Erythroblast (primary cell): ENCODE measurements at places on chromosomes 11 and 22.
A peak's percentile ranks its signal among the peaks of the same experiment; 100 is the strongest.

- DNase-seq, result peak; percentile 47
Observed at GRCh38 chr22:42069801-42070516, 653 bp downstream of the NAGA start.

- DNase-seq, result no peak
Observed at GRCh38 chr11:19437760-19438159, 197.0 kb upstream of the E2F8 start.

DNA sequence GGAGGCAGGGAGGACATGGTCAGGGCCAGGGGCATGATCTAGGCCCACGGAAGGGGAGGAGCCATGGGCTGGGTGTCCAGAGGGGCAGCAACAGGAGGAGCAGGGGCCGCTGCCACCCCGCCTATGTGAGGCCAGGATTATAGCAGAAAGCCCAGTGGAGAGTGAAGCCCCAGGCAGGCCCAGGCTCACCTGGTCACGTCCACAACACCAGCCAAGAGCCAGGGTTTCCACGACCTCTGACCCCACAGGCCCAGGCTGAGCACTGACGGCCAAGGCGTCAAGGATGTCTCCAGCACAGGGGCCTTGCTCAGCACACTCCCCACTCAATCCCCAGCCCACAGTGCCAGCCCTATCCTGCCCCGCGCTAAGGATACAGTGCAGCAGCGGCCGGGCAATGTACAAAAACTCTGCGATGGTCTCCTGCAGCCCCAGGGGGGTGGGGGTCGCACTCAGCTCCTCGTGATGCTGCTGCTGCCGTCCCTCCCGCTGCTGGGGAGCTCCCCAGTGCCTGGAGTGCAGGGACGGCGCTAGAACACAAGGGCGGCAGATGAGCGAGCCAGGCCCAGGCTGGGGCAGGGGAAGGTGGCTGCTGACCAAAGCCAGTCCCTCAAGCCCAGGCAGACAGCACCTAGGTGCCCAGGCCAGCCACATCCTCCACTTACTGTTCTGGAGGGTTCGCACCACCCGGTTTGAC lies 3.6 kb downstream of the PEX16 start:
- no peak for DNase-seq

GRCh38 chr11:66044757-66045156 lies 4.2 kb downstream of the GAL3ST3 start:
- no peak for DNase-seq

GRCh38 chr11:96287822-96288439 lies 55.1 kb downstream of the MAML2 start:
- no peak for DNase-seq

DNA sequence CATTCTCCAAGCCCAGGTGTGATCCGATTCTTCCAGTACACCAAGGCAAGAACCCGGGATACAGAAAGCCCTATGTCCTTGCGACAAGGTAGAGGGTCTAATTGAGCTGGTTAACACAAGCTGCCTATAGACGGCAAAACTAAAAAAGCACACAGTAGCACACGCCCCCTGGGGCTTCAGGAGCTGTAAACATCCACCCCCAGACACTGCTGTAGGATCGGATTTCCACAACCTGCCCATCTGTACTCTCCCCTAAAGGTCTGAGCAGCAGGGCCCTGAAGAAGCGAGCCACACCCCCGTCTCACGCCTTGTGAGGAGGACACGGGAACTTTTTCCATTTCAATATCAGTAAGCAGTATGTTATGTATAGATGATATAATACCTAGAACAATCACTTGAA lies 624.7 kb downstream of the BUD13 start:
- DNase-seq, result no peak

GRCh38 chr11:74575999-74576398 lies 16.4 kb upstream of the POLD3 start:
- DNase-seq, result no peak

GRCh38 chr22:49554296-49554625 lies 273.4 kb downstream of the BRD1 start:
- DNase-seq, result no peak

DNA sequence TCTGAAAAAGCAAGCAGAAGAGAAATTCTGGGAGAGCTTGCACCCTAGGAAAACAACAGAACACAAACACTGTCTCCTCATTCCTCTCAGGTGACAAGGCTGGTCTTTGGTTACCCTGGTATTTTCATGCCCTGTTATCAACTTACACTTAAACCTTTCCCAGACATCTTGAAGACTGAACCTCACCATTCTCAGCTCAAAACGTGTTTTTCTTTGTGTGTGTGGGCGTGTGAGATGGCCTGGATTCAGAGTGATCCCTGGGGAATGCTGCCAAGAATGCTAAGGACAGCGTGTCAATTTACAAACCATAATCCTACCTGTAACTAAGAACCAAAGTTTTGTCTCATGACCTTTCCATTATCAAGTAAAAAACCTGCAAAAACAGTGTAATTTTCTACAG lies 33.3 kb downstream of the ELF5 start:
- DNase-seq, result no peak

GRCh38 chr11:1543606-1544263 lies 28.3 kb downstream of the DUSP8 start:
- no peak for DNase-seq

DNA sequence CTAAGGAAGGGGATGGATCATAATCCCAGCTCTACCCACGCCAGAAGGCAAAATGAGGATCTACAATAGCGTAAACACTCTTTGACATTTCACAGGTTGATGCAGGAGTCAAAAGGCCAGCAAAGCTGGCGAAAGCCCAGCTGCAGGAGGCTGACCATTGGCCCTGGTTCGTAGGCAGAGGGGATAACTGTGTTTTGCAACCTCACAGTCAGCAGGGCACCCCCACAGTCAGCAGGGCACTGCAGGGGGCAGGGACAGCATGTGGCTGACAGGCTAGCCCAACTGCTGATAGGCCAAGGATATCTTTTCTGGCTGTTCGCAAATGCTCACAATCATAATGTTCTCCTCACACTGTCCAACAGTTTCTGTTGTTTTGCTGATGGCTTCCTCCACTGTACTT lies 372.7 kb downstream of the BUD13 start:
- no peak for DNase-seq

DNA sequence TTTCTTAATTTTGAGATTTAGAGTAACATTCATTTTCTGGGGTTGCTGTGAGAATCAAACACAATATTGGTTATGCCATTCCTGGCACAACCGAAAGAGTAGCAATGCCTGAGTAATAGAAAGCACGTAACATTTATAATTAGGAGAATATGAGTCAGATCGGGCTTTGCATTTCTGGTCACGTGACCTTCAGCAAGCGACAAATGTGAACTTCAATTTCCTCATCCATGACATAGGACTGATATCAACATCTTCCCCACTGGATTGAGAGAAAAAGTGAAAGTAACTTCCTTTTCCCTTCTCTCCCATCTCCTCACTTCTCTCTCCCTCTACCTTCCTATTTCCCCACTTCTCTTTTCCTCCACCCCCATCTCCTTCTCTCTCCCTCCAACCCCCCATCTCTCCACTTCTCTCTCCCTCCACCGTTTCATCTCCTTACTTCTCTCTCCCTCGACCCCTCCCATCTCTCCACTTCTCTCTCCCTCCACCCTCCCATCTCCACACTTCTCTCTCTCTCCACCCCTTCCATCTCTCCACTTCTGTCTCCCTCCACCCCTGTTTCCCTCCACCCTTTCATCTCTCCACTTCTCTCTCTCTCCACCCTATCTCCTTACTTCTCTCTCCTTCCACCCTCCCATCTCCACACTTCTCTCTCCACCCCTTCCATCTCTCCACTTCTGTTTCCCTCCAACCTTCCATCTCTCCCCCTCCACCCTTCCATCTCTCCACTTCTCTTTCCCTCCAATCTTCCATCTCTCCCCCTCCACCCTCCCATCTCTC lies 33.5 kb upstream of the CAT start:
- DNase-seq, result no peak

DNA sequence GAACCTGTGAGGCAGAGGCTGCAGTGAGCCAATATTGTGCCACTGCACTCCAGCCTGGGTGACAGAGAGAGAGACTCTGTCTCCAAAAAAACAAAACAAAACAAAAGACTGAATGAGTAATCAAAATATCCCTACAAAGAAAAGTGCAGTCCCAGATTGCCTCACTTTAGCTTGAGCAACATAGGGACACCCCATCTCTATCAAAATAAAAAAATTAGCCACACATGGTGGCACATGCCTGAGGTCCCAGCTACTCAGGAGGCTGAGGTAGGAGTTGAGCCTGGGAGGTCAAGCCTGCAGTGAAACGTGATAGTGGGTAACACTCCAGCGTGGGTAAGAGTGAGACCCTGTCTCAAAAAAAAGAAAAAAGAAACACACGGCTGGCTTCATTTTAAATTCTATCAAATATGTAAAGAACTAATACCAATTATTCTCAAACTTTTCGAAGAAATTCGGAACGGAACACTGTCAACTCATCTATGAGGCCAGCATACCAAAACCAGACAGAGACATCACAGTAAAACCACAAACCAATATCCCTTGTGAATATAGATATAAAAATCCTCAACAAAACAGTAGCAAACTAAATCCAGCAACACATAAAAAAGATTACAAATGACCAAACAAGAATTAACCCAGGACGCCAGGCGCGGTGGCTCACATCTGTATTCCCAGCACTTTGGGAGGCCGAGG lies 12.9 kb downstream of the CHEK2 start:
- no peak for DNase-seq

- DNase-seq, result peak; percentile 53
Observed at GRCh38 chr11:46414466-46414796, 22.9 kb upstream of the CHRM4 start.

DNA sequence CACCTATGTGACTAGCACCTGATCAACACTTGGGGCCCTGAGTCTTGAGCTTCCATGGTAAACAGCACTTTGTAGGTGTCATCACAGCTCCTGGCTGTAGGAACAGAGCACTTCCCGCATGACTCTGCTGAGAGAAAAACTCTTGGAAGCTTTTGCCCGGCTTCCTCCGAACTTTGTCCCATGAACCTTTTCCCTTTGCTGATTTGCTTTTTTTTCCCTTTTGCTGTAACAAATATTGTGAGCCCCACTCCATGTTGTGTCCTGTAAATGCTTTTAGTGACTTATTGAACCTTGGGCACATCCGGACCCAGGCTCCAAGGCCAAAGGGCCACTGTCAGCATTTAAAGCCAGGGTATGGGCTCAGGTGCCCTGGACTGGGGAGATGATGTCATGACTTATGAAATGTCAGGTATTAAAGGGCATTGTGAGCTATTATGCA lies 391.1 kb downstream of the TENM4 start:
- no peak for DNase-seq
